Muscle of leg (tissue), 16 donors: ENCODE measurements at places on chromosomes 7 and 10. TPM values are rescaled to one million over a fixed set of nuclear protein-coding genes. Genes with fewer than 3 reads are reported as not detected.

- no peak overlapping the region for H3K4me3 ChIP-seq
- peaks cover 6% of the 10 kb centered on the region for H3K36me3 ChIP-seq
- H3K4me1 ChIP-seq, result no peaks in the 10 kb centered on the region
These were observed 78.6 kb downstream of the LCOR start for GRCh38 chr10:96910488-96911395.

- no peak overlapping the region for H3K4me3 ChIP-seq
- no peak for DNase-seq
- no peak overlapping the region for H3K27ac ChIP-seq
- no peaks in the 10 kb centered on the region for H3K4me1 ChIP-seq
These were observed 52.9 kb downstream of the CASD1 start for GRCh38 chr7:94562525-94562924.

GRCh38 chr10:86368046-86368445 is 1.5 kb upstream of the GRID1 start:
- no peak overlapping the region for H3K4me3 ChIP-seq
- no peak for DNase-seq

DNA sequence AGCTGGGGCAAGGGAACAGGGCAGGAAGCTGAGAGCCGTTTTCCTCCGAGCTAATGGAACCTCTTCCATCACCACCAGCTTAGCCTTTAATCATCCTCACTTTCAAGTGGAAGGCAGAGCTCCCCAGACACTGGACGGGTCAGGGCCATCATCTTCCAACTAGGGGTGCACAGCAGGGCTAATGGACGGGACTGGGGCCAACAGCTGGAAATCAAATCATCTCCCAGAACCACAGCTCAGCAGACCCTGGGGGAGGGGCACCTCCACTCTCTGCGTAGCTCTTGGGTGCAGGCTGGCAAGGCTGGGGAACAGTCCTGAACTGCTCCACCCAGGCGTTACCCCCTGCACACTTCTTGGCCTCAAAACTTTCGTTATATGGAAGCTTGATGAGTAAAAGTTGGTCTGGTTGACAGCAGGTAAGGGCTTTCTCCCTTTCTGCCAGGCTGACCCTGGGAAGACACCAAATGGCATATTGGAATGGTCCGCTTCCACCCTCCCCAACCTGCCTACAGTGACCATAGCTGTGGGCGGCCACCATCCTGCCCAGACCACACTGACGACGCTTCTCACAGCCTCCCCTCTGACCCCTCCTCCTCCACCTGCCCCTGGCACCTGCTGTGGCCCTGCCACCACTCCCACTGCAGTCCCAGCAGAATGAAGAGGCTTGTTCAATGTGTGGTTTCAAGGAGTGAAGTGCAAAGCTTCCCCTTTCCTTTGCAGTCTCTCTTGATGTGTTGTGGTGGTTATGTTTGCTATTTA is 51.7 kb upstream of the RET start:
- no peak overlapping the region for H3K4me3 ChIP-seq
- DNase-seq, result no peak
- H3K4me1 ChIP-seq, result peaks cover 5% of the 10 kb centered on the region
- no peaks in the 10 kb centered on the region for H3K36me3 ChIP-seq
- H3K27ac ChIP-seq, result no peak overlapping the region
- peaks cover 34% of the 10 kb centered on the region for H3K27me3 ChIP-seq

DNA sequence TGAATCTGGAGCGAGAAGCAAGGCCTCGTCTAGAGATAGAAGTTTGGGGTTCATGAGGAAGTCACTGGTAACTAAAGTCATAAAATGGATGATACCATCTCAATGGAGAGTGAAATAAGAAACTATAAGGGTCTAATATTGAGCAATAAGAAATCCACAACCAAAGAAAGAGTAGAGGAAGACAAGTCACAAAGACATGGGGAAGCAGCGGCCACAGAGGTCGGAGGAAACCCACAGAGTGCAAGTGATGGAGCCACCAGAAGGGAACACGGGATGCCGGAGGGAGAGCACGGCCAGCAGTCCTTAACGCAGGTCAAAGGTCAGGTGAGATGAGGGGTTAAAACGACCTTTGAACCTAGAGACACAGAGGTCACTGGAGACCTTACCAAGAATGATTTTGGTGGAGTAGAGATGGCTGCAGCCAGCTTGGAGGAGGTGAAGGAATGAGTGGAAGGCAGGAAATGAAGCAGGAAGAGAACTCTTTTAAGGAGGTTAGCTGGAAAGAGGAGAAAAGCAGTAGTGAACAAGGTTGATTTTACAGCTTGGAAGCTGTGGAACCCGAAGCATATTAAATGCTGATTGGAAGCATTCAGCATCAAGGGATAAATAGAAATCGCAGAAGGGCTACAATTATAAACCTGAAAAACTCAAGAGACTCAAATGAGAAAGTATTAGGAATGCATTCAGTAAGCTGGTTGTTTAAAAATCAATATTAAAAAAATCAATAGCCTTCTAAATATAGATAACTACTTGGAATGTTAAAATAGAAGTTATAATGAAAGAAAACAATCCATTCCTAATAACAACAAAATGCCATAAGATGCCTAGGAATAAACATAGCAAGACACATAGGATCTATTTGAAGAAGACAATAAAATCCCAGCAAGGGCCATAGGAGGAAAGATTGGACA is 93.7 kb downstream of the SVOPL start:
- no peak overlapping the region for H3K27ac ChIP-seq
- H3K4me1 ChIP-seq, result no peaks in the 10 kb centered on the region
- no peaks in the 10 kb centered on the region for H3K36me3 ChIP-seq
- H3K27me3 ChIP-seq, result no peaks in the 10 kb centered on the region
- H3K4me3 ChIP-seq, result no peak overlapping the region

DNA sequence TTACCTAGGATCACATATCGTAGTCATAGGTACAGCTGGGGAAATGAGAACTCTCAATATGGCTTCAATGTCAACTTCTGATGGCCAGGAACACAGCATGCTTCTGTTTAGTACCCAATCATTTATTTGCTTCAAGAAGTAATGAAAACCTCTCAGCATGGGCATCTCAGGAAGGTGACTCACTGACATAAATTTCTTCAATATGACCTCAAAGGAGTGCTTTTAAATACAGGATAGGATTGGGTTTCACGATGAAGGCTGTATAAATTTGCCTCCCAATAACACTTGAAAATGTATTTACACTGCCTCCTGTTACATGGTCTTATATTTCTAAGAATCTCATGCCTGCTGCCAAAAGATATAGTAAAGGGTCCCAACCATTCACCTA is 15.1 kb downstream of the ITGA8 start:
- H3K36me3 ChIP-seq, result no peaks in the 10 kb centered on the region
- DNase-seq, result no peak
- no peak overlapping the region for H3K27ac ChIP-seq
- H3K4me3 ChIP-seq, result no peak overlapping the region

DNA sequence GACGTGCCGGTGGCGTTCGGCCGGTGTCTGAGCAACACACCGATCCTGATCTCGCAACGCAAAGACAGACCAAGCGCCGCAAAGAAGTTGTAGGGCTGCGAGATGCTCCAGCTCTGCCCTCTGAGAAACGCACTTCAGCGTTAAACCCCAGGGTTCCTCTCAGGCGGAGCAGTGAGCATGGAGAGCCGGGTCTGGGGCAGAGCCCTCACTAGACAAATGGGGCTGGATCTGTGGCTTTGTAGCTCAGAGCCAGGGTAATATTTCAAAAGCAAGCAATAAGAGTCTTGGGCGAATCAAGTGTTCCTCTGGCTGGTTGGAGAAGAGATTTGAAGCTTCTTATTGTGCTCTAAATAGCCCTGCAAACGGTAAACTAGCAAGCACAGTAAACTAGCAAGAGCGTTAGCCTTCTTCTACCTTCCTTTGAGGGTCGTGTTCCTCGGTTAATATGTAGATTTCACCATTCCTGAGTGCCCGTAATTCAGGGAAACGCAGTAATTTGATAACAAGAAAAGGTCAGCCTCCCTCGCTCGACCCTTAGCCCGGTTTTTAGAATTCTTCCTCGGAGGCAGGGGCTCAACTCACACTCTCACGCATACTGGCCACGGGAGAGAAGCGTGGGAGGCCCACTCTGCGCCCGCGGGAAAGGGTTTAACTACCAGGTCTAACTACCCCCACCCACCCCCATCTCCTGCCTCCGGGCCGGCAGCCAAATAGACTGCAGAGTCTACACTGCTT is 6.7 kb downstream of the SKAP2 start:
- H3K27me3 ChIP-seq, result peaks cover 24% of the 10 kb centered on the region
- no peak overlapping the region for H3K27ac ChIP-seq
- peak; percentile 28 for DNase-seq
- no peak overlapping the region for H3K4me3 ChIP-seq

- peaks cover 3% of the 10 kb centered on the region for H3K27me3 ChIP-seq
- no peak for DNase-seq
- H3K36me3 ChIP-seq, result no peaks in the 10 kb centered on the region
- no peaks in the 10 kb centered on the region for H3K4me1 ChIP-seq
- H3K4me3 ChIP-seq, result no peak overlapping the region
These were observed 292.9 kb upstream of the NPVF start for GRCh38 chr7:25521236-25521635.

GRCh38 chr10:26983156-26983555 is 117.1 kb downstream of the ANKRD26 start:
- no peaks in the 10 kb centered on the region for H3K4me1 ChIP-seq
- no peak overlapping the region for H3K27ac ChIP-seq
- no peak for DNase-seq
- no peaks in the 10 kb centered on the region for H3K36me3 ChIP-seq
- H3K27me3 ChIP-seq, result no peaks in the 10 kb centered on the region

DNA sequence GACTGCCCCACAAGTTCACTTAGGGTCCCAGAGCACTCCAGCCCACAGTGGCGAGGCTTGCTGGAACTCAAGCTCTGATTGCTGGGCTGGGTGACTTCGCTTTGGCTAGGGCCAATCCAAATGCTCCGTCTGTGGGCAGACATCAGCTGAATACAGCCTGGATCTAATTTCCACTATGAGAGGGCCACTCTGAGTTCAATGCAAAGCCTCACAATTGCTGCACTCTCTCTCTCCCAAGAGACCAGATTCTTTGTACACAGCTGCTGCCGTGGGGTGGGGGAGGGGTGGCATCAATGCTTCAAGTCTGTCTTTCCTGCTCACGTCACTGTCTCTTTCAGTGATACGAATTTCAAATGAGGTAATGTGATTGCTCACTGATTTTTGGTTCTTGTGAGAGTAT is 47.3 kb upstream of the BPGM start:
- no peak overlapping the region for H3K4me3 ChIP-seq
- no peaks in the 10 kb centered on the region for H3K27me3 ChIP-seq
- no peaks in the 10 kb centered on the region for H3K4me1 ChIP-seq
- H3K36me3 ChIP-seq, result no peaks in the 10 kb centered on the region
- no peak overlapping the region for H3K27ac ChIP-seq
- peak; percentile 53 for DNase-seq

DNA sequence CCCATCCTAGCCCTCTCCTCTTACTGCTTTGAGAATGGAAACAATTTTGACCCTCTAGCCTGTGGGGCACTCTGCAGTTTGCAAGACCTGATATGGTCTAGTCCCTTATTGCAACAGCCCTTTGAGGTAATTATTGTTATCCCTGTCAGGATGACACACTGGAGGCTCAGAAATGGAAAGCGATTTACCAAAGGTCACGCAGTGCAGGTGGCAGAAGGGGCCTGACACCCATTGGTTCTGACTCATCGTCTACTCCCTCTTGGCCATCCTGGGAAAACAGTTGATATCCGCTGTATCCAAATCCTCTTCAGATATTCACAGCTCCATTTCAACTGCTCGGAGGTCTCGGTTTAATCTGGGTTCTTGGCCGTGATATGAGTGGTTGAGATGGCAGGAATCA is 44.7 kb upstream of the AQP1 start:
- DNase-seq, result no peak
- peaks cover 35% of the 10 kb centered on the region for H3K4me1 ChIP-seq
- no peaks in the 10 kb centered on the region for H3K27me3 ChIP-seq
- H3K36me3 ChIP-seq, result no peaks in the 10 kb centered on the region

GRCh38 chr7:30871655-30872054 is 40.0 kb upstream of the AQP1 start:
- peaks cover 33% of the 10 kb centered on the region for H3K36me3 ChIP-seq
- H3K4me3 ChIP-seq, result no peak overlapping the region
- no peak for DNase-seq
- H3K27ac ChIP-seq, result no peak overlapping the region

Gene LRMDA
- 7.9 TPM for polyA plus RNA-seq

Gene ATG9B
- polyA plus RNA-seq, result 3.0 TPM

Gene CYP26C1
- not detected for polyA plus RNA-seq

Gene SPDYE11
- polyA plus RNA-seq, result 0.34 TPM

Gene SFMBT2
- 9.0 TPM for polyA plus RNA-seq
